ENCODE measurements at places on chromosomes 7 and 10.

DNA sequence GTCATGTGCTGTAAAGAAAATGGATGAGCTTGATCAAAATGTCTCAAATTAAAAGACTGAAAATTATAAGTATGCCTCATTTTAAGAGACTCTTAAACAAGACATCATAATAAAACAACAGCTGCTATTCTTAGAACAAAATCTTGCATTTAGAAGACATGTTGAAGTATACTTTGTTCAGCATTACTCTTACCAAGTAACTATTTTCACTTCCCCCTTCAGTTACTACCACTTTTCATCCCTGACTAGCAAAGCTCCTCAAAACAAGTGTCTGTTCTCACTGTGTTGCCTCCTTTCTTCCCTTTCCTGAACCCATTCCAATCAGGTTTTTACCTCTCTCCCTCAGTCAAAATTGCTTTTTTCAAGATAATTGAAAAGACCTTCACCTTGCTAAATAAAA lies 31.6 kb downstream of the ELAPOR2 start:
- DNase-seq = no peak

GRCh38 chr7:70693321-70693685 lies 438.6 kb upstream of the GALNT17 start:
- DNase-seq = no peak

- DNase-seq = no peak
Measured at GRCh38 chr10:13718820-13719219, 132.1 kb downstream of the PRPF18 start.

GRCh38 chr7:1819259-1819841 lies 149.3 kb downstream of the ELFN1 start:
- no peak for DNase-seq

GRCh38 chr10:88915781-88916180 lies 35.7 kb downstream of the STAMBPL1 start:
- no peak for DNase-seq

DNA sequence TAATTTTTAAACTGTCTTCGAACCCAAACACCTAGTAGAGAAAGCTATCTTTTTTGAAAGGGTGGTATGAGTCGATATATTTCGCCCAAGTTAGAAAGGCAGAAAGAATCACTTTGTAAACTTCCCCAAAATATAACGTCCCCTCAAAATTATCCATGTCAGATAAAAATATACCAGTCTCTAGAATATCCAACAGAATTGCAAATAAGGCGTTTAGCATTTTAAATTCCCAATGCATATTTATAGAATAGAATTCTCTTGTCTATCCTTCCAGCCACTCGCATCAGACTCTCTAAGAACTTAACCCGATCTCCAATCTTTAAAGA lies 2.1 kb downstream of the CTBP2 start:
- no peak for DNase-seq

DNA sequence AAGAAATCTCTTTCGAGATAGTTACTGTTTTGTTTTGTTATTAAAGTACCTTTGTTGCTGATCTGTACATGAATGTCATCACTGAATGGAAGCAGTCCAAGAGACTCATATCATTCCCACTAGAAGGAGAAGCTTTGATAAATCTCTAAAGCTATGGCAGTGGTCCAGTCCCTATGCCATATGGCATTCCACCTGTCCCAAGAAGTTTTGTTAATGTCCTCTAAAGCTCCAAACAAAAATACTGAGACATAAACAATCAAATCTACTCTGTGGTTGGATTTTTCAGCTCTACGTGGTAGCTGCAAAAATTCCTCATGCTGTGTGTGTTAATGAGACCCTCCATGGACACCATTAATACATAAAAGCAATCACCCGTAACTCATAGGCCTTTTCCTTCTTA lies 94.1 kb downstream of the LRRN3 start:
- no peak for DNase-seq

GRCh38 chr10:71396084-71396710 lies 523 bp upstream of the CDH23 start:
- DNase-seq = peak; percentile 69

DNA sequence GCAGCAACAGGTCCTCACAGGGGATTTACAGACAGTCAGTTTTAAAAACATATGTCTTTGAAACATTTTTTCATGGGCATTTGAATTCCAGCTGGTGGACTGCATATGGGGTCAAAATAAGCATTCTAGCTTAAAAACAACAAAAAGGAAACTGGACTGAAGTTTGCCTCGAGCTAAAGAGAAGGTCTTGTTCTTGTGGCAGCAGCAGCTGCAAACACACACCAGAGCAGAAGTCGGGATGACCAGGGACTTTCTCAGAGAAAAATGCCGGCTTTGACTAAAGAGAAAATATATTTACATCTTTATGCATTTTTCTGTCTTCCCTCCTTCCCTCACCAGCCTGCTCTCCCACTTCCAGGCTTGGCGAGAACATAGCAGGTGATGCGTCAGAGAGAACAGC lies 361.4 kb downstream of the CXCL12 start:
- DNase-seq = no peak

GRCh38 chr10:64271983-64272382 lies 750.8 kb downstream of the REEP3 start:
- DNase-seq = no peak

DNA sequence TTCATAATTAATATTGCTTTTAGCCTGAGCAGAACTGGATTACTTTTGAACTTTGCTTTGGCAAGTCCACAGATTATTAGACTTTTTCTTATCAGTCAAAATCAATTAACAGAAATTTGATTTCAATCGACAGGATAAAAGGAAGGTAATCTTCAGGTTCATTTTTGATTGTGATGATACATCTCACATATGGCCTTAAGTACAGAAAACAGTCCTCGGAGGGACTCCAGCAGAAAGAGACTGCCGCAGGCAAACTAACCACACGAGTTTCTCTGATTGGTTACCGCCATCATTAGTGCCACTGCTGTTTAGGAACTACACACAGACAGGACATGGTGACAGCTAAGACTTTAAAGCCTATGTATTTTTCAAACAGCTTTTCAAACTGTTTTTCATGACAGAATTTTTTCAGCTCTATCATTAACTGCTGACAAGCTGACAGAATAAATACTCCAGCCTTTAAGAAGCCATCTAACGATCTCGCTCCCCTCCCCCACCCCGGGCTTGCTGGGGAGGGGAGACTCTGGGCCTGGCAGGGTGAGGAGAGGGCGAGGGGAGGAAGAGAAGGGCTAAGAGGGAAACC lies 668.2 kb downstream of the KCNMA1 start:
- no peak for DNase-seq

DNA sequence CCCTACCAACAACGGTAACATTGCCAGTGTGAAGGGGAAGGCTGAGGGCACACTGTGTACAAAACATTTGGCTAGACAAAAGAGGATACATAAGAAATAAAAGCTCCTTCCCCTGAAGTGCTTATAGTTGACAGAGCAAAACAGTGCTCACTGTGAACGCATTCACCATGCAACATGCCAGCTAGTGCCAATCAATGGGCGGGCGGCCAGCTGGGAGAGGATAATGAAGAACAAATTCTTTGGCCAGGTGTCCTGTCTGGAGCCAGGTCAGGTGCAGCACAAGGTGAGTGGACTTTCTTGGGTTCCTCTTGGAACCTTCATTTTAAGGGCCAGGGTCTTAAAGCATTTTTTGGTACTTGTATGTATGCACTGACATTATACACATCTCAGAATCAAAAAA lies 106.1 kb downstream of the ICA1 start:
- no peak for DNase-seq

DNA sequence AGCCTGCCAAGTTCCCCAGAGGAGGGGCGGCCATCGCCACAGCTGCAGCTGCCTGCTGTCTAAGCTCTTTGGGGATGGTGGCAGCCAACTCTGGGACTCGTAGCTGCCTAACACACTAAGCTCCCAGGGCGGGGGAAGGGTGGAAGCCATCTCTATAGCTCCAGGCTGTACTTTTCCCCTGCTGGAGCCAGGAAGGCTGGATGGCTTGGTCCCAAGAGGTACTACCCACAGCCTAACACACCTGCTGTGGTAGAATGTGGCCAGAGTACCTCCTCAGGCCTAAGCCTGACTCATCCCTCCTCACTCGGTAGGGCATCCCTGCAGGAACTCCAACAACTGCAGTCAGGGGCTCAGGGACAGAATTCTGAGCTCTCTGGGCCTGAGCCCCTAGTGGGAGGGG lies 151.7 kb upstream of the TAC1 start:
- no peak for DNase-seq

DNA sequence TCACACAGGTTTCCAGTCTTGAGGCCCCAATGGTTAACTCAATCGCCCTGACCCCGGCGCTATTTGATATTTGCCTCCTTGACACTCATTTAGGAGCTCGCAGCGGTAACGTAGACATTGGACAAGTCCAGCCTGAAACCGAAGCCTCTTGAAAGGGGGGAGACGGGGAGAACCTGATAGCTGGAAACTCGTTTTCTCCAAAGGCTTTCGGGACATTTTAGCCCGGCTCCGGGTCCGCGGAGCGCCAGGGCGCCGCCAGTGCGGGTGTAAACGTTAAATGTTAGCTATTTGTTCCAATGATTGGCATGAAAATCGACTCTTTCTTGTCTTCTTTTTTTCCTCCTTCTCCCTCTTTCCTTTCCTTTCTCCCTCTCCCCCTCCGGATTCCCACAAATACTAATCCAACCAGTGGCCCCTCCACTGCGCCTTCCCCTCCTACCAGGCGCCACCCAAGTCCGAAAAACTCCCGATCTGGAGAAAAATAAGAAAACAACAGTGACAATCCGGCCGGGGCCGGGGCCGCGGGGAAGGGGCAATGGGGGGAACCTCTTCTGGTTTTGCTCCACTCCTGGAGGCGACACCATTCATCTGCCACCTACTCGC lies 17.2 kb upstream of the GATA3 start:
- no peak for DNase-seq
